ENCODE measurements at places on chromosomes 4 and X.
A peak's percentile ranks its signal among the peaks of the same experiment; 100 is the strongest.

DNA sequence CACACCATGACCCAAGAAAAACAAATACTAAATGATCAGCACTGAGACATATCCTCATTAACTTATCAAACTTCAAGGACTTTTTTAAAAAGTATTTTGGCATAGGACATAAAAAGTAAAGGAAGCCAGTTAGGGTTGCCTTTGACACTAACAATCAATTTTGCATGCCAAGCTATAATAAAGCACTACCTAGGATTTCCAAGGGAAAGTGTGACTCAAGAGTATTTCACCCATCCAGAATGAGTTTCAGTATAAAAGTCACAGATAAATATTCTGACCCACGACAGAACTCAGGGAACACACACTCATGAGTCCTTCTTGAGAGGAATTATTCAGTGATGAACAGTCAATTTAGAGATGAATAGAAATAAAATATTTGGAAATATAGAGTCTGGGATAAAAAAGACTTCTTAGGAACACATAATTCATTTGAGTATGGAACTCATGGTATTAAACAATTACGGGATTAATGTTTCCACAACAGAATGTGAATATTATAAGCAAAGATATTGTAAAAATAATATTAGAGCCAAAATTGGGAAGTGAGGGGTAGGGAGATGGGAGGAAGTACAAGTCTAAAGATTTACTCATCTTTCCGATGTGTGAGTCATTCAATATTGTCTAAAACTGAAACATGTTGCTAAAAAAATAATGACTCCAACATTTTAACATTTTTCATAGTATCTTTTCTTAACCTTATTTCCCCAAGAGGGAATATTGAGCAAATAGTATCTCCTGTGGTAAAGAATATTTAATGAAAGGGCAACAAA lies 143.5 kb upstream of the LNX1 start:
- H3K36me3 ChIP-seq, result no peaks in the 10 kb centered on the region
- no peaks in the 10 kb centered on the region for H3K4me1 ChIP-seq
- H3K27ac ChIP-seq, result no peak overlapping the region
- no peaks in the 10 kb centered on the region for H3K27me3 ChIP-seq

DNA sequence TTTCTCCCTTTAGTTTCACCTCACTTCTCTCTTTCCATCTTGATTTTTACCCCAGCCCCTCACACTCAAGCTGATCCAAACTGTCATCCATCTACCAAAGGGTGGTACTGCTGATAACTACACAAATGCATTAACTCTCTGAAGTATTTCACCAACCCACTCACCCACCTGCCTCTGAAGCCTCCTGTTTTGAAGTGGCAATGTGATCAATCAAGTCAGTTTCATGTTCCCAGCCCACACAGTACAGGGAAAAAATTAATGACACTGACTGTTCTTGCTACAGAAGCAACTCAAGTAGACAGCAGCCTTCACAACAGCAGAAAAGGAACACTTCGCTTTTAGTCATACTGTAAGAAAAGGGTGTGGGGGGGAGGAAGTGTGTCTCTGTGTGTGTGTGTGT lies 183.0 kb upstream of the NOCT start:
- H3K36me3 ChIP-seq, result no peaks in the 10 kb centered on the region
- no peaks in the 10 kb centered on the region for H3K4me1 ChIP-seq
- H3K4me3 ChIP-seq, result no peak overlapping the region
- H3K27me3 ChIP-seq, result no peaks in the 10 kb centered on the region
- no peak overlapping the region for H3K27ac ChIP-seq

DNA sequence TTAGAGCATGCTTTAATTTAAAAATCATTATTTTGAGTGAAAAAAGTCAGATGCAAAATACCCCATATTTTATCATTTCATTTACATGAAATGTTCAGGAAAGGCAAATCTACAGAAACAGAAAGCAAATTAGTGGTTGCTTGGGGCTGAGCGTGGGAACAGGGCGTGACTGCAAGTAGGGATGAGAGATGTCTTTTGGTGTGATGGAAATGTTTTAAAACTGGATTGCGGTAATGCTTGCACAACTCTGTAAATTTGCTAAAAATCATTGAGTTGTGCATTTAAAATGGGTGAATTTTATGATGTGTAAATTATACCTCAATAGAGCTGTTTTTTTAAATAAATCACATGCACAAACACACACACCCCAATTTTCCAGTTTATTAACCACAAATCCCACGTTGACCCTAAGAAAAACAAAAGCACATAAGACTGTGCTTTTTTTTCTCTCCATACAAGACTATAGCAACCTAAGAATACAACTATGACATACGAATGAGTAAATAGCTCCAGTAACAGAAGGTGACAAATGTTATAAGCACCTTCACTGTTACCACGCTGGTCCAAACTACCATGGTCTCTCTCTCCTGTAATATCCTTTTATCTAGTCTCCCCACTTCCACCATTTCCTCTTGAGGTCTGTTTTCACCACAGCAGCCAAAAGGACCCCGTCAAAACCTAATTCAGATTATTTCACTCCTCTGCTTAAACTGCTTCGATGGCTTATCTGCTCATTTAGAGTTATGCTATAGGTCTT lies 37.2 kb downstream of the FRMD7 start:
- no peaks in the 10 kb centered on the region for H3K4me1 ChIP-seq
- no peak overlapping the region for H3K4me3 ChIP-seq
- H3K27ac ChIP-seq, result no peak overlapping the region
- no peaks in the 10 kb centered on the region for H3K36me3 ChIP-seq

- peaks cover 9% of the 10 kb centered on the region for H3K36me3 ChIP-seq
- H3K27me3 ChIP-seq, result no peaks in the 10 kb centered on the region
- H3K4me1 ChIP-seq, result no peaks in the 10 kb centered on the region
- no peak for DNase-seq
- peak overlapping the region; percentile 72 for H3K4me3 ChIP-seq
Measured at GRCh38 chr4:1347410-1347864, 429 bp downstream of the UVSSA start.

GRCh38 chr4:2925496-2925895 lies 37.7 kb downstream of the NOP14 start:
- peaks cover 3% of the 10 kb centered on the region for H3K4me1 ChIP-seq
- H3K4me3 ChIP-seq, result no peak overlapping the region
- DNase-seq, result no peak
- H3K27me3 ChIP-seq, result no peaks in the 10 kb centered on the region
- H3K27ac ChIP-seq, result no peak overlapping the region
- H3K36me3 ChIP-seq, result peaks cover 17% of the 10 kb centered on the region

DNA sequence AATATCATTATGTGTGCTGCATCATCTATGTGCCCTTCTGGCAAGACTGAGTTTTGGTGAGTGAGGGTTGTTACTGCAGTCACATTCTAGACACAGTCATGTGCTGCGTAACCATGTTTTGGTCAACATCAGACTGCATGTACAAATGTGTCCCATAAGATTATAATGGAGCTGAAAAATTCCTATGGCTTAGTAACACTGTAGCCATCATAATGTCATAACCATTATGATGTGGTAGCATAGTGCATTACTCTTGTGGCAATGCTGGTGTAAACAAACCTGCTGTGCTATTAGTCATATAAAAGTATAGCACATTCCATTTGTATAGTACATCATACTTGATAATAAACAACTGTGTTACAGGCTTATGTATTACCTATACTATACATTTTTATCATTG lies 198.1 kb upstream of the NUDT6 start:
- H3K4me1 ChIP-seq, result no peaks in the 10 kb centered on the region
- H3K36me3 ChIP-seq, result no peaks in the 10 kb centered on the region
- H3K4me3 ChIP-seq, result no peak overlapping the region
- no peak for DNase-seq
- H3K27me3 ChIP-seq, result no peaks in the 10 kb centered on the region

DNA sequence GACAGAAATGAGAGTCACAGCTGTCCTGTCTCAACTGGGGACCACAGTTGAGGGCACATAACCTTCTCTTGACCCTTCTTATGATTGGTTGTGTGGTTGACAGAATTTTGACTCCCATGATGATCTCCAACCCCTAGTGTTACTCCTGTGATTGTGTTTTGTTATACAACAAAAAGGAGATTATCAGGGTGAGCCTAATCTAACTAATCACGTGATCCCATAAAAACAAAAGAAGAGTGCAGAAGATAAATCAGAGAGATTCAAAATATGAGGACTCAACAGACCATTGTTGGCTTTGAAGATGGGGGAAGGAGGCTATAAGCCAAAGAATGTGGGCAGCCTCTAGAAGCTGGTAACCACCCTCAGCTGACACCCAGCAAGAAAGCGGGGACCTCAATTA lies 72.7 kb downstream of the GUCY2F start:
- no peak overlapping the region for H3K27ac ChIP-seq
- H3K4me3 ChIP-seq, result no peak overlapping the region
- no peaks in the 10 kb centered on the region for H3K36me3 ChIP-seq
- no peaks in the 10 kb centered on the region for H3K27me3 ChIP-seq
- no peaks in the 10 kb centered on the region for H3K4me1 ChIP-seq

DNA sequence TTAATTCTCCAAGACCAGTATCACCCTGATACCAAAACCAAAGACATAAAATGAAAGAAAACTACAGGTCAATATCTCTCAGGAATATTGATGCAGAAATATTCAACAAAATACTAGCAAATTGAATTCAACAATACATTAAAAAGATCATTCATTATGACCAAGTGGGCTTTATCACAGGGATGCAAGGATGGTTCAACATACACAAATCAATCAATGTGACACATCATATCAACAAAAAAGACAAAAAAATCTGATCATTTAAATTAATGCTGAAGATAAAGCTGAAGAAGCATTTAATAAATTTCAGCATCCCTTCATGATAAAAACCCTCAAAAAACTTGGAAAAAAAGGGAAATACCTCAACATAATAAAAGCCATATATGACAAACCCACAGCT lies 341.4 kb downstream of the GUCY2F start:
- no peaks in the 10 kb centered on the region for H3K4me1 ChIP-seq
- H3K4me3 ChIP-seq, result no peak overlapping the region
- H3K27me3 ChIP-seq, result no peaks in the 10 kb centered on the region

- no peak for DNase-seq
- H3K4me3 ChIP-seq, result no peak overlapping the region
- no peaks in the 10 kb centered on the region for H3K36me3 ChIP-seq
- H3K27me3 ChIP-seq, result no peaks in the 10 kb centered on the region
Measured at GRCh38 chr4:169963998-169964397, 62.2 kb downstream of the MFAP3L start.

DNA sequence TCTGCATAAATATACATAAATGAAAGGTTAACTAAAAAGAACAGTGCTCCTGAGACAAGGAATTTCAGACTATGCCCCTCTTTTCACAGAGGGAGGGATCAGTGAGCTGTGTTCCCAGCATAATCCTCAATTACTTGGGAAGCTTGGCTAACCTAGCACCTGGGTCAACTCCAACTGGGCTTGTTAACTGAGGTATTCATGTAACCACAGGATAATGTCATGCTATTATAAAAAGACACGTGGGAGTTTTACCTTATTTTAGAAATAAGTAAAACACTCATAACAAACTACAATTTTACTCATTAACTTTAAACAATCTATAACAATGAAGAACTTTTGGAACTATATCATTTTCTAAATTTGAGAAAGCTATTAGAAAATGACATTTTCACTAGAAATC lies 48.6 kb downstream of the RPGR start:
- DNase-seq, result no peak
- H3K4me3 ChIP-seq, result no peak overlapping the region
- no peak overlapping the region for H3K27ac ChIP-seq
- no peaks in the 10 kb centered on the region for H3K36me3 ChIP-seq

DNA sequence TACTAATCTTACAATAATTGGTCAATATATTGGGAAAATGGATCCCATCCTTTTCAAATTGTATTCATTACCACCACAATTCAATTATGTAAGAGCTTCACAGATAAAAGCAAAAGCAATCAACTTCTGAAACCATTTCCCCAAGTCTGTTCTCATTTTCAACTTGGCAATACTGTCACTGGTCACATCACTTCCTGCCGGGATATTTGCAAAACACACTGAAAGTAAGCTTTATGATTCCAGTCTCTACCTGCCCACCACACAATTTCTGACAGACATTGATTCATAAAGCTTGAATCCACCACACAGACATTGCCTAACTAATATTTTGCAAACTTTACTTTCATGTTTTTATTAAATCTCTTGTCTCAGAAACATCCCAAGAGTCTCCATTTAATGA lies 53.6 kb downstream of the LIN54 start:
- no peak for DNase-seq
- H3K36me3 ChIP-seq, result no peaks in the 10 kb centered on the region
- no peaks in the 10 kb centered on the region for H3K27me3 ChIP-seq
- no peak overlapping the region for H3K4me3 ChIP-seq
- H3K27ac ChIP-seq, result no peak overlapping the region
- no peaks in the 10 kb centered on the region for H3K4me1 ChIP-seq

- peak overlapping the region; percentile 32 for H3K4me3 ChIP-seq
- H3K36me3 ChIP-seq, result no peaks in the 10 kb centered on the region
- H3K4me1 ChIP-seq, result no peaks in the 10 kb centered on the region
Measured at GRCh38 chrX:139692506-139692849, 15.5 kb downstream of the MCF2 start.

DNA sequence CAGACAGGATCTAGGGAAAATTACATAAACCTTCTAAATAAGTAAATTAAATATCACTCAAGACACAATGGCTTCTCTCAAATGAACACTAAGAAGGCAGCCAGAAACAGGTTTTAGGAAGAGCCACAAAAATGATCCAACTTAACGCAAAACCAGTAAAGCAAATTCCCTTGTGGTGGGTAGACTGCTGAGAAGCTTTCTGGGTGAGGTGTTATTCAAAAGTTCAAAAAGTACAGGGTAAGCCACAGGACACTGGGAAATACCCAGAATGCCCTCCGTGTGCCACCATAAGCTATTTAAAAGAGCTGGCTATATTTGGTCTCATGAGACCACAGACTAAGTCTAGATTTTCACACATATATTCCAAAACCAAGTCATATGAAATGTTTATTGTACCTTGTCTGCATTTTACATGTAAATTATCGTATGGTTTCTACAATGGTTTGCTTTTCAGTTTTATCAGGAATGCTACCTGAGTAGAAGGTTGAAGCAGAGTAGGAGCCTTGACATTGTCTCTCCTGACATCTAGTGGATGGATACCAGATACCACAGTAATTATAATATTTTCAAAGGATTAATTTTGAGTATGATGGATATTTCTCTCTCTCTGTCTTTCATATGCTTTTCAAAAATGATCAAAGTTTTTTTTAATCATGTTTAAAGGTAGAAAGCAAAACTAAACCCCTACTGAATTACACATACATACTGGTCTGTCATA lies 109.3 kb upstream of the KLHL13 start:
- H3K36me3 ChIP-seq, result no peaks in the 10 kb centered on the region
- H3K4me3 ChIP-seq, result no peak overlapping the region
- no peaks in the 10 kb centered on the region for H3K27me3 ChIP-seq
- no peak for DNase-seq

- H3K27ac ChIP-seq, result no peak overlapping the region
- no peaks in the 10 kb centered on the region for H3K27me3 ChIP-seq
- no peak overlapping the region for H3K4me3 ChIP-seq
Measured at GRCh38 chr4:120506536-120506935, 416.0 kb downstream of the PRDM5 start.

- H3K36me3 ChIP-seq, result no peaks in the 10 kb centered on the region
- H3K27ac ChIP-seq, result no peak overlapping the region
- no peaks in the 10 kb centered on the region for H3K27me3 ChIP-seq
- DNase-seq, result no peak
Measured at GRCh38 chr4:172950990-172951389, 217.6 kb upstream of the GALNT7 start.

Data from iPS DF 6.9 (cell line).